ENCODE measurements at places on chromosomes 3 and 15.

GRCh38 chr3:193545304-193545703 lies 9.4 kb downstream of the ATP13A4 start:
- no peak for DNase-seq

DNA sequence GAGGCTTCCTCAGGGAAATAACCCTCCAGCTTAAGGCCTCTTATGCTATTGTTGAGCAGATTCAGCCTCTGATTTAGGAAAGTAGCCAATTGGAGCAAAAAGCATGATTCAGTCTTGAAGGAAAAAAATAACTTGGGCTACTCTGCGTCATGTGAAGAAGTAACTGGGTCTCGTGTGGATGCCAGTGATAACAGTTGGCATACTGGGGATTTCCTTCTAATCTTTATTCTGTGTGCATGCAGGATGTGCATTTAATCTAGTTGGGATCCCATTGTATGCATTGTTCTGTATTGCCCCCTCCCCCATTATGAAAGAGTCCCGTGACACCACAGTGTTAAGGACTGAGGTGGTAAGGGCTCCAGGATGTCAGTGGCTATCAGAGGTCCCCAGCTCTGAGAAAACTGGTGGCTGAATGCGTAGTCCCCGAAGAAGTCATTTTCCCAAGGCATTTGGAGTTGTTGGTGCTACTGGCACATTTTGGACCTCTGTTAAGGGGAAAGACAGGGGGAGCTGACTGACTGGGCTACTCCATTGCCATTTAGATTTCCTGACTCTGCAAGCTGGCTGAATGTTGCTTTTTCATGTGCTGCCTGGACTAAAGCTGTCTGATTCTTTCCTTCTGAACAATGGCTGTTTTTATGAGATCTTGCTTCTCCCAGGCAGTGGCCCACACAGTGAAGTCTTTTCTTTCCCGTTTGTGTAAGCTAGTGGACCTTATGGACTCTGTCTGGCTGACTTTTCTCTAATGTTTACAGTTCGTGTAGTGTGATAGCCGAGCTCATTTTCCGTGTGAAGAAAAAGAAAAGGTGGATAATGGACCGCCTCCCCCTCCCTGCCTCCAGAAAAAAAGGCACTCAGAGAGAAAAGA lies 38.4 kb upstream of the TRAK1 start:
- DNase-seq: peak; percentile 78

DNA sequence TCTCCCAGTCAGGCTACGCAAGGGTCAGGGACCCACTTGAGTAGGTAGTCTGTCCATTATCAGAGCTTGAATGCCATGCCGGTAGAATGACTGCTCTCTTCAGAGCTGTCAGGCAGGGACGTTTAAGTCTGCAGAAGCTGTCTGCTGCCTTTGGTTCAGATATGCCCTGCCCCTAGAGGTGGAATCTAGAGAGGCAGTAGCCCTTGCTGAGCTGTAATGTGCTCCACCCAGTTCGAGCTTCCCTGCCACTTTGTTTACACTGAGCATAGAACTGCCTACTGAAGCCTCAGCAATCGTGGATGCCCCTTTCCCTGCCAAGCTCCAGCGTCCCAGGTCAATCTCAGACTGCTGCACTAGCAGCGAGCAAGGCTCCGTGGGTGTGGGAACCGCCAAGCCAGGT lies 57.5 kb upstream of the SETMAR start:
- DNase-seq: no peak

DNA sequence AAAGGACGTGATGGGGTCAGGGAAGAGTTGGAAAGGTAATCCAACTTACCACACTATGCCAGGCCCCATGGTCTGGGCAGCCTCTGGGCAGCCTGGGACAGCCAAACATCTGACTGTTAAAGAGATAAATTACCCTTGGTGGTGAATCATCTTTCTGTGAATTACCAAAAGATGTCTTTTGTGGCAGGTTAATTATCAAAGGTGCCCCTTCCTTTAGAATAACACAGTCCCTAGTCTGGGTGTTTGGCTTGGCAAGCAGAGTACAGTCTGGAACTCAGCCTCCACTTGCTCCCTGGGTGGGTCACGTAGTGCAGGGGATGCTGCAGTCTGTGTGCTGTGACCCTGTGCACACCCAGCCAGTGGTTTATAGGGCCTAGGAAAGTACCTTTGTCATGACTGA lies 113.1 kb downstream of the ZNF621 start:
- no peak for DNase-seq

- DNase-seq: no peak
Observed at GRCh38 chr15:101489237-101489598, 289 bp downstream of the PCSK6 start.

DNA sequence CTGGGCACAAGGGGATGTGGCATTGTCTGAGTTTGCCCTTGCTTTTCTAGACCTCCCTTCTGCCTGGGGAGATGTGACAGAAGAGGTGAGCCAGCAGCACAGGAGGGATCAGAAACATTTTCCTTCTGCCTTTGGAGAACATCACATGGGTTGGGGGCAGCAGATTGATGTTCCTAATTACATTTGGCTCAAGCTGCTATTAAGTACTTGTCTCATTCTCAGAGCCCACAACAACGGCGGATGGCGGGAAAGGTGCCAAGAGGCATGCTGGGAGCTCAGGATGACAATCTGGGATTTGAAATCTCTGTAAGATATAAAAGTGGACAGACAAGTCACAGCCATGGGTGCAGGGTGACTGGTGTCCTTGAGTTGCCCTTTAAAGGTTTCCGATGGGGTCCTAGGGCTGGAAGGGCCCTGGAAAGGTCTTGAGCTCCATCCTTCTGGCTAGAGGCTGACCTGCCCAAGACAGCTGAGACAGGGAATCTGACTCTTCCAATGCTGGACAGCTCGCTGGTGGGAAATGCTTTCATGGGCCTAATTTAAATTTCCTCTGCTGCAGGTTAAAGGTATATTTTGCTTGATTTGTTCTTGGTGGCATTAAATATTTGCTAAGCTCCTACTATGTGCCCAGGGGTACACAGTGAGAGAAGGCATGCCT lies 2.4 kb upstream of the CORO2B start:
- no peak for DNase-seq

DNA sequence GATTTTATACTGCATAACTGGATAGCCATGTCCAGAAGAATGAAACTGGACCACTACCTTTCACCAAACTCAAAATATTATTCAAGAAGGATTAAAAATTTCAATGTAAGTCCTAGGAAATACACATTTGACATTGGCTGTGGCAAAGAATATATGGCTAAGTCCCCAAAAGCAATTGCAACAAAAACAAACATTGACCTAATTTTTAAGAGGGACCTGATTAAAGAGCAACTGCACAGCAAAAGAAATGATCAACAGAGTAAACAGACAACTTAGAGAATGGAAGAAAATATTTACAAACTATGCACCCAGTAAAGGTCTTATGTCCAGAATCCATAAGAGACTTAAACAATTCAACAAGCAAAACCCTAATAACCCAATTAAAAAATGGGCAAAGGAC lies 1313.0 kb upstream of the GBE1 start:
- DNase-seq: no peak

DNA sequence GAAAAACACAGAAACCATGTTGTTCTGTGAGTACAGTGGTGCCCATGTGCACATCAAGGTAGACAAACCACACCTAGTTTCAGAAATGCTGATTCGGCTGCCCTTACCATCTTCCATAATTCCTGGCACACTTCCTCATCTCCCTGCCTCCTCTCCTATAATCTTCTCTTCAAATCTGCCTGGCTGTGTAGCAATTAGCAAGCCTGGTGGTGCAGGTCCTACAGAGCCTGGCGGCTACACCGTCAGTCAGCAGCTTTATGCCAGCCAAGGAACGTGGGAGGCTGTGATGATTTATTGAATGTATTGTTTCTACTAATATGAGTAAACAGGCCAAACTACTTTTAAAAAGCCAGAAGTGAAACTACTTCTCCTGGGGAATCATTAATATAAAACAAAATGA lies 106.8 kb downstream of the SEMA6D start:
- DNase-seq: no peak

DNA sequence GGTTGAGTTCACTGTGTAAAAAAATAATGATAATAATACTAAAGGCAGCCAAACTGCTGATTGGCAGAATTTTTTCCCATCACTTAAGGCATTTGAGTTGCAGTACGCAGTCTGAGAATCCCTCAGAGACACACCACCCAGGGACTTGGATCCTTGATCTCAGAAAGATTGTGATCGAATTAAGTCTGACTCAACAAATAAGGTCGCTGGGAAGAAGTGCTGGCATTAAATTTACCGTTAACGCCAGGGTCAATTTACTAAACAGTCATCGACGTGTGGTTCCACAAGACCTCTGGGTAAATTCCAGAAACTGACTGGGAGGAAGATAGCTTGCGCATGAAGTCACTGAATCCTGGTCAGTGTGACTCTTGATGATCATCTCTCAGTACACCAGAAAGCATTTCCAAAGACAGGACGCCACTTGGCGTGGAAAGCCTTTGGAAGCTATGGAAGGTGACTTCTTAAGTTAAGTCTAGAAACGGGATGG lies 48.3 kb upstream of the CGNL1 start:
- DNase-seq: peak; percentile 92

GRCh38 chr15:56222302-56222701 lies 21.4 kb downstream of the RFX7 start:
- no peak for DNase-seq

DNA sequence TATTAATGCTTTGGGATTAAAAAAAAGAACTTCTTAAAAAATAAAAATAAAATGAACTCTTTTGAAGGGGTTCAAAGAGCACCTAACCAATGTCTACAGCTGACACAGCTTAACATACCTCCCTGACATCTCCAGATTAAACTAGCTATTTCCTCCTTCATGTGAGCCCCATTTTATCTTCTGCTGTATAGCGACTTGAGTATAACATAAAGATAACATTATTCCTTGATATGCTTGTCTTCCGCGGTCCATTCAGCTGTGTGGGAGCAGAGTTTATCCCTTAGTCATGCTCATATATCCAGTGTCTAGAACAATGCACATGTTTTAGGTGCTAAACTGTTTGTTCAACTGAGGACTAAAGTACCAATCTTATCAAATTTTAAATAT lies 7.8 kb upstream of the CHRM5 start:
- no peak for DNase-seq

DNA sequence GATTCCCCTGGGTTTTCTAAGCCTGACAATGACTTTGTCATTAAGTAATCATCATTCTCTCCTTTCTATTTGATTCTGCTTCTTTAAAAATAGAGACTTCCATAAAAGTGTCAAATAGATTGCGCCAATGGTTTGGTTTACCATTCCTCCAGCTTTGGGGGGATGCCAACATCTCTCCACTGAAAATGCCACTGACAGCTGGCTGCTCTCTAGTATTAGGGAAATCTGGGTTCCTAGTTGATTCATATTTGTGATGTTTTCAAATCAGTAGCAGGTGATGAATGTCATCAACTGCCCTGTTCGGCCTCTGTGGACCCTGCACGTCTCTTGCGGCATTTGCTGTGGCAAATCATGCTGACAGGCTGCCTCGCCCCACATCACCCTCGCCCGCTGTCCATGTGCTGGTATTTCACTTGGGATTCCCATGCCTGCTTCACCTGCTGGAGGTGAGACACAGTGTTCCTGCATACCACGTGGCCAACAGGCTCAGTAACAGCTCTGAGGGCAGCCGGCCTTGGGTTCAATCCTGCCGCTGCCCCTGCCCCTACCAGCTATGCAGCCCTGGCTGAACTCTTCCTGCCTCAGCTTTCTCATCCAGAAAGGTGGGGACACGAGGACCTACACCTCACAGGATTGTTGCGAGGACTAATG lies 28.1 kb downstream of the ZXDC start:
- no peak for DNase-seq

GRCh38 chr3:166560253-166560652 lies 723.0 kb upstream of the BCHE start:
- DNase-seq: no peak
